ENCODE measurements at places on chromosomes 7 and 10.

GRCh38 chr10:117926491-117926890 is 120.2 kb downstream of the RAB11FIP2 start:
- no peak for DNase-seq

GRCh38 chr7:30931161-30931928 is 19.7 kb downstream of the AQP1 start:
- DNase-seq, result no peak

- no peak for DNase-seq
Measured at GRCh38 chr10:60605476-60605875, 172.8 kb upstream of the CDK1 start.

- no peak for DNase-seq
Measured at GRCh38 chr10:71423901-71424300, 27.2 kb downstream of the CDH23 start.

- no peak for DNase-seq
Measured at GRCh38 chr10:56316603-56317002, 44.5 kb downstream of the ZWINT start.

DNA sequence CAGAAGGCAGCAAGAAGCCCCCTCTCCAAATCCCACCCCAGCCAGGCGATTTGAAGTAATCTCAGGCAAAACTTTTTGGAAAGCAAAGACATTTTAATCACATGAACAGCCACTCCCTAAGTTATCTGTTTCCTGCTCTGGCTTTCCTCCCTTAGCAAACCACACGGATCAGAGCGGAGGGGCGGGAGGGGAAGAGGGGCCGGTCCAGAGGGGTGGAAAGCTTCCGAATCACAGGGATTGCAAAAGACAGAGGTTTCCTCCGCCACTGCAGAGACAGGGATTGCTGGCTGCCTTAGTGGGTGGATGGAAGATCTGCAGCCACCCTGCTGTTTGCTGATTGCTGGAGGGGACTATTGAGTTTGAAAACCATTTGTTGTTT is 41.2 kb downstream of the ZCCHC24 start:
- DNase-seq, result no peak

- DNase-seq, result no peak
Measured at GRCh38 chr7:158856883-158857668, 718 bp downstream of the DYNC2I1 start.

DNA sequence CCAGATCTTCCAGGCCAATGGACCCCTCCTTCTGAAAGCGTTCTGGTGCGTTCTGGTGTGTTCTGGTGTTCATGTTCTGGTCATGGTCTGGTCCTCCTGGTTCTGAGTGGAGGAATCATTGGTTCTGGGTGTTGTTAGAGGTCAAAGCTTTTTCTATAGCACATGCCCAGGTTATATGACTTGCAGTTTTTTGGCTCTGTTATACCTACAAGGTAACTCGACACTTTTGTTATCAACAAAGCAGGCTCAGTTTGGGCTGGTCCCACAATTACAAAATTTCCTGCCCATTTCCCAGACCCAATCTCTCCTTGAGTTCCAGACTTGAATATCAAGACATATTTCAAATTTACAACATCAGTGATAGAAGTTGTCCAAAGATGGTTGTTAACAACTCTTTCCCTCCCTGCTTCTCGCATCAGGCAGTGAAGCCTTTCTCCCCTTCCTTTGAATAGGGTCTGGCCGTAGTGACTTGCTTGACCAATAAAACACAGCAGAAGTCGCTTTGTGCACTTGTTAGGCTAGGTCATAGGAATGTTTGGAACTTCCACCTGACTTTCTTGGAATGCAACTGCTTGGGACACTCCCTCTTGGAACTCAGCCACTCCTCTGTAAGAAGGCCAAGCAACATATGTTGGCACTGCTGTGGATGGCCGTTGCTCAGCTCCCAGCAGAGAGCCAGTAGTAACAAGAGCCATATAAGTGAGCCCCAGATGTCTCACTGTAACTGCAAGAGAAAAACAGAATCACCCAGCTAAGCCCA is 83.1 kb upstream of the STEAP1B start:
- DNase-seq, result no peak

DNA sequence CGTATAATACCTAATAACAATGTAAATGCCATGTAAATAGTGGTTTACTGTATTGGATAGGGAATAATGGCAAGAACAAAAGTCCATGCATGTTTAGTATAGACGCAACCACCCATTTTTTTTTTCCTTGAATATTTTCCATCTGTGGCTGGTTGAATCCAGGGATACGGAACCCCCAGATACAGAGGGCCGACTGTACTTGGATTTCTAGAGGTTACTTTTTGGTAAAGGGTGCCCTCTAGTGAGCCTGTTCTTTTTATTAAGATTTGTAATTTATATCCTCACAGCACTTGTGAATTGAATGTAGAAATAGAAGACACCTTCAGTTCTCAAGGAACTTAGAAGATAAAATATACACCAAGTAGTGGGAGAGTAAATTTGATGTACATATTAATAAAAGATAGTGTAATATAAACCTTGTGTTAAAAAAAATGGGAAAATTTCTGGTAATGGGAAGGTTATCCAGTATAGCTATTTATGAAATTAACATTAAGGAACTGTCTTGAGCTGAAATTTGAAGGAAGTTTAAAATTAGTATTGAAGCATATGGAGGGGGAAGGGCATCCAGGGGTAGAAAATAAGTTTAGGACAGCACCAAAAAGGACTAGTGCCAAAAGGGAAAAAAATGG is 32.0 kb downstream of the EXOC6 start:
- peak; percentile 22 for DNase-seq

DNA sequence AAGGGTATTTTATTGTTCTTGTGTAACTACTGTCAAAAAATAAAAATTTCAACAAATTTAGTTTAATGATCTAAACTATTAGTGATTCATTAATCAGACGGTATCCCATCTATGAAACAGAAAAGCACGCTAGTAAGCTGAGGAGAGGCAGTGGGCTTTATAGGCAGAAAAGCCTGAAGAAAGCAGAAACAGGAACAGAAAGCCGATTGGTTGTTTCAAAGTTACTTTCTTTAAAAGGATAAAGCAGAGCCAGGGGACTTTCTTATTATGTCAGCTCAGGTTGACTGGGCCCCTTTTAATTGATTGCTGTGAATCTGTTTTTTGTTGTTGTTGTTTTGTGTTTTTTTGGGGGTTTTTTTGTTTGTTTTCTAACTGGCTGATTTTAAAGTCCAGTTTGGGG is 105.5 kb downstream of the TES start:
- no peak for DNase-seq

- DNase-seq, result no peak
Measured at GRCh38 chr7:65988084-65988483, 6.1 kb upstream of the GUSB start.

GRCh38 chr7:151429560-151430331 is 10.2 kb downstream of the CRYGN start:
- peak; percentile 55 for DNase-seq

GRCh38 chr7:2050511-2050866 is 182.3 kb downstream of the MAD1L1 start:
- no peak for DNase-seq

- DNase-seq, result no peak
Measured at GRCh38 chr7:79425665-79426064, 27.8 kb downstream of the MAGI2 start.

- no peak for DNase-seq
Measured at GRCh38 chr10:33111488-33112051, 153.5 kb upstream of the ITGB1 start.

- DNase-seq, result no peak
Measured at GRCh38 chr7:47291461-47292081, 290.3 kb downstream of the TNS3 start.
